Stimulated activated CD8-positive, alpha-beta memory T cell treated with anti-CD3 and anti-CD28 coated beads, Interleukin-4, amount 100 ng/mL, for 4 hours (primary cell): ENCODE measurements at places on chromosomes 3 and 15.

DNA sequence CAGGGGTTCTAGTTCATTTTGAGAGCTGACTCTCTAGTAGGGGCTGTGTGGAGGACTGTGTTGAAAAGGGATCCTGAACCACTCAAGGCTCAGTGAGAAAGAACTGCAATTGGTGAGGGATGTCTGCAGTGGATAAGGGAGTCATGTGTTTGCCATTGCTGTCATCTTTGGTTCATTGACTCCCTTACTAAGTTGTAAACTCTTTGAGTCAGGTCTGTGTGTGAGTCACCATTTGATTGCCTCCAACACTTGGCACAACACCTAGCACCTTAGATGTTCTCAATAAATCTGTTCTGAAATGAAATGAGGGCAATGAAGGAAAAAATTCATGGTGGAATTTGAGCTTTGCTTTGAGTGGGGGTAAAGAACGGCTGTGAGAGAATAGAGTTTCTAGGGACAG is 51.7 kb downstream of the PLS1 start:
- no peak for DNase-seq

GRCh38 chr3:32493437-32494414 is 8.9 kb downstream of the CMTM6 start:
- no peak for DNase-seq

DNA sequence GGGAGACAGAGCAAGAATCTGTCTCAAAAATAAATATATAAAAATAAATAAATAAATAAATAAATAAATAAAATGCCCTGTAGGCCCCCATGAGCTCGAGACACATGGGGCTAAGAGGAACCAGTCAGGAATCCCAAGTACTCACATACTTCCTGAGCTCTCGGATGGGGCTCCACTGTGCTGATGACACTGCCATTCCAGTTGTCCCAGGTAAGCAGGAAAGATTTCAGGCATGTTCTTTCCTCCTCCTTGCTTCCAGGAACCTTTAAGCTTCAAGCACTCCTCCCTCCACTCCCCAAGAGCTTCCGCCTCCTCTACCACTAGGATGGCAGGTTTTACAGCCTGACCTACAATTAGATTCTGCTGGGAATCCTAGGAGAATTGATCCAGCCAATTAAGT is 113.4 kb downstream of the SLC49A4 start:
- no peak for DNase-seq

GRCh38 chr3:9324944-9325343 is 37.9 kb upstream of the THUMPD3 start:
- DNase-seq: no peak

DNA sequence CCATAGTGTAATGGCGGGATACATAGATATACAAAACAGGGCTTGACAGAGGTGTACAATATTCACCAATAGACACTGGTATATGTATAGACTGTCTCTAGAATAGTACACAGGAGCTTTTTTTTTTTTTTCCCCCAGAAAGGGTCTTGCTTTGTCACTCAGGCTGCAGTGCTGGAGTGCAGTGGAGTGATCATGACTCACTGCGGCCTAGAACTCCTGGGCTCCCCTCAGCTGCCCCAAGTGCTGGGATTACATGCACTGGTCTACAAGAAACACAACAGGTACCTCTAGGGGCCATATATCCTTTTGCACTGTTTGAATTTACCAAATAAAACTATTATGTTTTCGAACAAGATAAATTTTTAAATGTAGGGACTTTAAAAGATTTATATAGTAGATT is 12.3 kb downstream of the RHOA start:
- no peak for DNase-seq

- no peak for DNase-seq
Observed at GRCh38 chr3:5057272-5057671, 64.8 kb upstream of the ARL8B start.

DNA sequence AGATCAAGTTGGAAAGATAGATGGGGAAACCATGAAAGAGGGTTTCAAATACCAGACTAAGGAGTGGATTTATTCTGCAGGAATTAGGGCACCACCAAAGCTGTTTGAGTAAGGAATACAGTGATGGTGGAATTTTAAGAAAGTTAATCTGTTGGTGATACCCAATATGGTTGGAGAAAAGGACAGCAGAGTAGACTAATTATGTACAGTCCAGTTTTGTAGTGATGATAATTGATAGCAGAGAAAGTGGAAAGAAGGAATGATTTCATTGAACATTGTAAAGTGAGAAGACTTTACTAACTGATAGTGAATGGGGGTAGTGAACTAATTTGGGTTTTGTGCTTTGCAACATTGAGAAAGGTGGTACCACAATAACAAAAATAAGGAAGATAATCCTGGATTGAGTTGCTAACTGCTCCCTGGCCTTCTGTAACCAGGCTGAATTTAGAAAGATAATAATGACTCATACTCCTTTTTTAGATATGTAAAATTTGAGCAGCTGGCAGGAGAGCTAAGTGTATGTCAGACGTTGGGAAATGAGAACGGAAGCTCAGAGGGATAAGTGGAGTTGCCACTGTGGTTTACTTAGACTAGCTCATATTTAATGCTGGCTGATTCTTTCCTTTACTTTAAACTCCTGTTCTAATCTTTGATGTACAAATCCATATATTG is 16.9 kb downstream of the TCAIM start:
- DNase-seq: no peak

DNA sequence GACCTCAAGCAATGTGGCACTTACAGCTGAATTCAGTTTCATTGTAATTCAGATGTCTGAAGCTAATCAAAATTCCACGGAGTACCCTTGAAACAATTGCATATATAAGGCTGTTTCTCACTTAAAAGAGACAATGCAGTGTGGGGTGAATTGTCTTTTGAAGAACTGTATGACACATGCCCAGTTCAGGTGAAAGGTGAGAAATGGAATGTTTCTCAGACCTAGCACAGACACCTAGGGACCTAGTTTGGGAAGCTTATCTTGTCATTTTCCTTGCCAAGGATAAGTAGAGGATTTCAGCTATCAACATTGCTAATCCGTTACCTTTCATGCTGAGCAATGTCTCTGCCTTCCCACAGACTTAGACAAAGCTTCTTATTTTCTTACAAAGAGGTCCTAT is 36.3 kb downstream of the MBNL1 start:
- no peak for DNase-seq

- DNase-seq: no peak
Observed at GRCh38 chr3:52068730-52069129, 12.4 kb upstream of the DUSP7 start.

GRCh38 chr15:92819278-92820235 is 80.6 kb upstream of the CHD2 start:
- no peak for DNase-seq
